Stimulated activated CD4-positive, alpha-beta T cell treated with anti-CD3 and anti-CD28 coated beads, Interleukin-2, amount 100 ng/mL, for 4 hours (primary cell): ENCODE measurements at places on chromosomes 7 and 10.

- no peak for DNase-seq
Measured at GRCh38 chr10:28678687-28679457, 1.6 kb downstream of the BAMBI start.

DNA sequence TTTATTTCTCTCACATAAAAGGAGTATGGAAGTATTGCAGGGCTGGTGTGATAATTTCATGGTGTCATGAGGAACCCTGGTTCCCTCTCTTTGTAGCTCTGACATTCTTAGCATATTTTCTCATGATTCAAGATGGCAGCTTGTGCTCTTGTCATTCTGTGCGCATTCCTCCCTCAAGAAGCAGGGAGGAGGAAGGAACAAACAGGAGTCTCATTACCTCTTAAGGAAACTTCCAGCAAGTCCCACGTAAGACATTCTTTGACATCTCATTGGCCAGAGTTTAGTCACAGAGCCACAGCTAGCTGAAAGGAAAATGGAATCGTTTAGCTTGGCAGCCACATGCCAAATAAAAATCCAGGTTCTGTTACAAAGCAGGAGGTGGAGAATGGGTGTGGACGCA lies 546.8 kb downstream of the LRMDA start:
- DNase-seq = no peak

- no peak for DNase-seq
Measured at GRCh38 chr7:24199978-24200377, 84.0 kb upstream of the NPY start.

GRCh38 chr7:33922820-33923219 lies 17.5 kb downstream of the BMPER start:
- DNase-seq = no peak
